ENCODE measurements at places on chromosomes 1 and 21.

DNA sequence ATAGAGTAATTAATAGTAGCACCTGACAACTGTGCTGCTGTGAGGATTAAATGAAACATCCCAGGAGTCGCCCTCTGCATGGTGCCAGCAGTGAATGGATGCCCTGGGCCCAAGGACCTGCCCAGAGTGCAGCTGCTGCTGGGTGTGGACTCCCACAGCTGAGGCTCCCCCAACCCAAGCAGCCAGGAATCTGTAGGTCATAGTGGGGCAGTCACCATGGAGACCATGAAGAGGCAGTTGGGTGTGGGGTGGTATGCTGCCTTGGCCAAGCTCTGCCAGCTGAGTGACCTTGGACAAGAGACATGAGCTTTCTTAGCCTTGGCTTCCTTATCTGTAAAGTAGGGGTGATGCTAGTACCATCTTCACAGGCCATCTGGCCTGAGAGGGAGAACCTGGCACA, 9.4 kb downstream of the OLIG2 start:
- DNase-seq: no peak

DNA sequence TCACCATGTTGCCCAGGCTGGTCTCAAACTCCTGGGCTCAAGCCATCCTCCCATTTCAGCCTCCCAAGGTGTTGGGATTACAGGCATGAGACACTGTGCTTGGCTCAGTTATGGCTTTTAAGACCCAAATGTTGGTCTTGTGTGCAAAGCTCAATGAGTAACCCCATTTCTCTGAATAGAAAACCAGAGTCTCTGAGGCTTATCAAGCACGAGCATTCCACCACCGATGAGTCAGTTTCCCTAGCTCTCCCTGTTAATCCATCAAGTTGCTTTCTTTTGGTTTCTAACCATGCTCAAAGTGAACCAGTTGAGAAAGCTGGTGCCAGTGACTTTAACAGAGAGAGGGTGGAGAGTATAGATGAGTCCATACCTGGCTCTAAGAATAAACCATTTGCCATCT, 350.9 kb upstream of the ADGRL2 start:
- no peak for DNase-seq

- no peak for DNase-seq
Measured at GRCh38 chr1:9718006-9718680, 66.6 kb downstream of the PIK3CD start.

DNA sequence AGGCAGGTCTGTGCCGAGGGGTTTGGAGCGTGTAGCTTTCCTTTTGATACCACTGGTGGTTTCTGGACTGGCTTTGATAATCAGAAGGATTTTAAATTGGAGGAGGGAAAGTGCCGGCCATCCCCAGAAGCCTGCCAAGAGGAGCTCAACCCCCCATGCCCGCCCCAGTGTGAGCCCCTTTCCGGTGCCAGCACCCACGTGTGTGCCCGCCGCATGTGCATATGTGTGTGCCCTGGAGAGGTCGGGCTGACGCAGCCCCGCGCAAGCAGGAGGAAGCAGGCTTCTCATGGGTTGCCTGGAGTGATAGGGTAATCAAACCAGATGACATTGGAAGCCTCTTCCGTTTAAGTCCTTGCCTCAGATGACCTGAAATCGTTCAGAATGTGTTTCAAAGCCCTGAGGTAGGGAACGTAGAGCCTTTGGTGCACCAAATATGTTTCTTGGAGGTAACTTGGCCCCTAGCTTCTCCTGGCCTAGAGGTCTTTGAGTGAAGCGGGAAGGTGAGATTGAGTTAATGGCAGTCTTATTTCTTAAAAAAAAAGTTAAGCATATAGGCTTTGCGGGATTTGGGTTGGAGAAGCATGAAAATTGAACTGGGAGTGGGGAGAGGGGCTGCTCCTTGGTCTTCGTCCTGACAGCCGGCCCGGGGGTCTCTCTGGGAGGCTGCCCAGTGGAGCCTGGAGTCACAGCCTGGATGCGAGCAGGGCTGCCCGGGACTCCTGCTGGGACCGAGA, 34.1 kb upstream of the ARHGEF16 start:
- no peak for DNase-seq

GRCh38 chr1:24855474-24855873, 74.6 kb downstream of the RUNX3 start:
- no peak for DNase-seq

Data from right atrium auricular region (tissue), 2 donors.